ENCODE measurements at places on chromosomes 13 and 19.

DNA sequence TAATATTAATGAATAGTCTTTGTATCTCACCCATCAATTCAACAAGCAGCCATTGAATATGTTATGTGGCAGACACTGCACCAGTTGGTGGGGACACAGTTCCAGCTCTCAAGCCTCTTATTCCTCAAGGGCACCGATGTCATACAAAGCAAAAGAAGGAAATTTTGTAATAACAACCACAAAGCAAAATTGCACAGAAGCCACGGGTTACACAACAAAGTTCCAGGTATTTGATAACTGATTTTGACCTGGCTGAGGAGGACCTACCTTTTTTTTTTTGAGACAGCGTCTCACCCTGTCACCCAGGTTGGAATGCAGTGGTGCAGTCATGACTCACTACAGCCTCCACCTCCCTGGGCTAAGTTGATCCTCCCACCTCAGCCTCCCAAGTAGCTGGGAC is 266.7 kb downstream of the FOXO1 start:
- DNase-seq: no peak

DNA sequence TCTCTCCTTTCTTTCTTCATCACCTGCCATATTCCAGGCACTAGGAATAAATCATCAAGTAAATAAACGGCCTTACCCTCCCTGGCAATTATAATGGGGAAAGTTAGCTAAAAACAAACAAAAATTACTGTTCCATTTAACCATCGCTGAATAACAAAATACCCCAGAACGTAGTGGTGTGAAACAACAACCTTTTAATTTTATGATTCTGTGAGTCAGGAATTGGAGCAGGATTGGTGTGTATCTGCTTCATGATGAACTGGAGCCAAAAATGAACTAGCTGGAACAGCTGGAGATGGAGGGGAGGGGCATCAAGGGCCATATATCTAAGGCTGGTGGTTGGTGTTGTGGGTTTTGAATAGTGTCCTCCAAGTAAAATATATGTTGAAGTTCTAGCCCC is 3.7 kb upstream of the CADM4 start:
- DNase-seq: no peak

DNA sequence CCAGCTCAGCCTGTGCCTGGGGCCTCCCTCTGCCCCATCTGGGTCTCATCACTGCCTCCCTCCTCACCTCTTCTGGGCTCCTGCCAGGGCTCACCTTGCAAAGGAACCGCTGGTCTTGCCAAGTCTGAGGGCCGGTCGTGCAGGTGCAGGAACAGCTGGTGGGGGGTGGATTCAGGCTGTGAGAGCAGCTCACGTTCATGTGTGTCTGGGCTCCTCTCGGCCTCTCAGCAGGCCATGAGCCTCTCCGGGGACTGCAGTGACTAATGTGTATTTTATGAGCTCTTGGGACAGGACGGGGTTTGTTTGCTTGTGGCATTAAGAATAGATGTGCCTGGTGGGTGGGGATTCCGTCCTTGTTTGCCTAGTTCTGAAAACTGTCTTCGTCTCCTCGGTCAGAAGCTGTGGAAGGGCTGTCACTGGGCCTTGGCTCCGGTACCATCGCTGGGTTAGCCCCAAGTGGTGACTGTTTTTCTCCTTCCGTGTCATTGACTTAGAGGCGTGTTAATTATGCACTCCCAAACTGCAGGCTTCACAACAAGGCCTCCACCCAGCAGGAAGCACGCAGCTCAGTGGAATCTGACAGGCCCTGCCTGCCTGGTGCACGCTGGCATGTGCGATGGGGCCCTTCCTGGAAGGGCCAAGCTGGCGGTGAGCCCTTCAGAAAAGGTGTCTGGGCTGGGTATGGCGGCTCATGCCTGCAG is 77.6 kb downstream of the KDM4B start:
- no peak for DNase-seq

DNA sequence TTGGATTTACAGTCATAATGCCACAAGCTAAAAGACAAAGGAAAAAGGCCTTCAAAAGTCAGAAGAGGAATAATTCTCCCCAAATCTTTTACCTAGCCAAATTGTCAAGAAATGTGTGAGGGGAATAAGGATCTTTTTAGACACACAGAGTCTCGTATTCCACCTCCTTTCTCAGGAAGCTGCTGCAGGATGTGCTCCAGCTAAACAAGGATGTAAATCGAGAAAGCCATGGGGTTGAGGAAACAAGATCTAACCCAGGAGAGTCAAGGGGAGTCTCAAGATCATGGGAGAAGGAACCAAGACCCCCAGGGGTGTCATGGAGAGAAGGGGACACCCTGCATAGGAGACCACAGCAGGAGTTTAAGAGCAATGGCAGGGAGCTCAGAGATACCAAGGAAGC is 147.4 kb downstream of the KDM4B start:
- DNase-seq: no peak

GRCh38 chr13:91773591-91774227 is 375.3 kb downstream of the GPC5 start:
- no peak for DNase-seq

GRCh38 chr13:92547266-92547665 is 679.3 kb upstream of the GPC6 start:
- DNase-seq: no peak

DNA sequence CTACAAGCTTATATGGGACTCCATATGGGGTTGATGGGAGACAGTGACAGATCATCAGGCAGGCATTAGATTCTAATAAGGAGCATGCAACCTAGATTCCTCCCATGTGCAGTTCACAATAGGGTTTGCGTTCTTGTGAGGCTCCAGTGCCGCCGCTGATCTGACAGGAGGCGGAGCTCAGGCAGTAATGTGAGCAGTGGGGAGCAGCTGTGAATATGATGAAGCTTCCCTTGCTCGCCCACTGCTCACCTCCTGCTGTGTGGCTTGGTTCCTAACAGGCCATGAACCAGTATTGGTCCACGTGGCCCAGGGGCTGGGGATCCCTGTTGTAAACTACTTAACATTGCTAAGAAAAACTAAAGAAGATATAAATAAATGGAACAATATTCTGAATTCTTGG is 378.4 kb downstream of the KCNRG start:
- DNase-seq: no peak

GRCh38 chr19:33609353-33609752 is 12.4 kb upstream of the CHST8 start:
- no peak for DNase-seq

GRCh38 chr13:93942016-93942415 is 537.5 kb downstream of the DCT start:
- DNase-seq: no peak

GRCh38 chr13:32528358-32528757 is 10.2 kb downstream of the N4BP2L2 start:
- DNase-seq: no peak

DNA sequence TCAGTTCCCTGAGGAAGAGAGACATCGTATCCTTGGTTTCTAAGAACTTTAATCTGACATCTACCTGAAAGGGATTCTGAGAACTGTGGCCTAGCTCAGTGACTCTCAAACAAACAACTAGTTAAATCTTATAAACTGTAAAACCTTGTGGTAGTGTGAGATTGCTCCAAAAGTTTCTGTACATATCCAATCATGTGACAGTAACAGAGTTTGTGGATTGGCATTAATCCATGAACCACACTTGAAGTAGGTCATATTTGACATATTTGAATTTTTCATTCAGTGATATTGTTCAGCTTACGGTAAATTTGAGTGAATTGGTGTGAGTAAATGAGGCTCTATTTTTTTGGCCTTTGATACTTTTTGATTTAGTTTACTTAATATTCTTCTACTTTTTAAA is 15.0 kb downstream of the TDRD3 start:
- DNase-seq: no peak

DNA sequence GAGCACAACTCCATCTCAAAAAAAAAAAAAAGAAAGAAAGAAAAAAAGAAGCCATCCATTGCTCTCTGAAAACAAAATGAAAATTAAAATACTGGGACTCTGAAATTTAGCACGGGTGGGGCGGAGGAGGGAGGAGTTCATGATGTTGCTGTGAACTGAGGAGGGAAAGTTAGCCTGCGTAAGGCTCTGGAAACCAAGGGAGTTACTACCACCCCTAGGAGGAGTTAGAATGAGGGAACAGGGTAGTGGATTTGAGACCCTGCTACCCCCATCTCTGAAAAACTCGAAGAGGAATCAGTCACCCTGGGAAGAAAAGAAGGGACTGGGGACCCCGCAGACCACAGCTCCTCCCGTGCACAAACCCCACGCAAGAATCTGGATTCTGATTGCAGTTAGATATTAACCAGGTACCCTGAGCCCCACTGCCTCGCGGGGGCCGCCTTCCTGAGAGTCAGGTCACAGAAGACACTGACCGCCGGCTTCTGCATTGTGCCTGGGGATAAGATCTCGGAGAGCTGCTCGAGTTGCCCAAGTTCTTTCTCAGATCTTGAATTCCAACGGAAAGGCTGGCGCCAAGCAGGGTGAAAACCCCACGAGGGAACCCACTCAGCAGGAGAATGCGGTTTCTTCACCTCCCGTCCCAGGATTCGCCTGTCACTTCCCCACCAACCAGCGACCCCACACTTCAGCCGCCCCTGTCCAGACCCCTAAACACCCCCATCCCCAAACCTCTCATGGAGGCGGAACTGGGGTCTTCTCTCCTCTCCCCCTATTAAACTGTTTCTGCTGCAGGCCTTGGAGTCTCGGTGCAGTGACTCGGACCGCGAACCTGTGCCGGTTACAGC is 870 bp downstream of the ZNF442 start:
- no peak for DNase-seq

DNA sequence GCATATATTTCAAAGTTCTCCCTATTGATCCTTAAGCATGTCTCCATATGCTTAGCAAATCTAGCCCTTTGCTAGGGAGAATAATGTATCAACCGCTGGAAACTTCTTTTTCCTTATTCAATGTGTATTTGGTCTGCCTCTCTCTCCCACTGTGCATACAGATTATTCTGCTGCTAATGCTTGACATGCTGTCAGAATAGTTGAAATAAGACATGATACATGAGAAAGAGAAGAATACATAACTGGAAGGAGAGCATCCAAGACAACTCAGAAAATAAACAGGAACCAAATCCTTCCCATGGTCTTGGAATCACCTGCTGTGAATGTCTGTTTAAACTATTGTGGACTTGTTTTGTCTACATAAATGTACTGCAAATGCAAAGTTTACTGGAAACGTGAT is 1103.0 kb downstream of the EFNB2 start:
- DNase-seq: no peak

DNA sequence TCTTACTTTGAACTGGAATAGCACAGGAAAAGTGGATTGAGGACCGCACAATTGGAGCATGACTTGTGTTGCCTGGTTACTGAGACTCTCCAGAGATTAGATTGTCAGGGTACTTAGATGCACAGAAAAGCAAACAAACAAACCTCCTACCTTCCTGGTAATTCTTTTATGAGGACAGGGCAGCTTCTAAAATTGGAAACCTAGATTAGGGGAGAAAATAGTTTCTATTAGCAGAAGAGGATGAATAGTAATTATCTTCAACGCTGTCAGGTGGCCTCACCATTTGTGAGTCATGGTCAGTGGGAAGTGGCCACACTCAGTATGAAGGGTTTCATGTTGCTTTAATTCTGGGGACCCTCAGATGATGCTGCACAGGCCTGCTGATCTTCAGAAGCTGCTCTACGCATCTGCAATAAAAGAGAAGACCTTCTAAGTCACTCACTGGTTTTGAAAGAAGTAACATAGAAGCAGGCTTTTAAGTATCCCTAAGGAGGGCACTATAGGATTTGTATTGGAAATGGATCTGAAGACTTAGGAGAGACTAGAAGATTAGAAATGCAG is 106.8 kb downstream of the LACC1 start:
- no peak for DNase-seq

- DNase-seq: no peak
Observed at GRCh38 chr13:44224450-44225149, 149.0 kb upstream of the SERP2 start.

DNA sequence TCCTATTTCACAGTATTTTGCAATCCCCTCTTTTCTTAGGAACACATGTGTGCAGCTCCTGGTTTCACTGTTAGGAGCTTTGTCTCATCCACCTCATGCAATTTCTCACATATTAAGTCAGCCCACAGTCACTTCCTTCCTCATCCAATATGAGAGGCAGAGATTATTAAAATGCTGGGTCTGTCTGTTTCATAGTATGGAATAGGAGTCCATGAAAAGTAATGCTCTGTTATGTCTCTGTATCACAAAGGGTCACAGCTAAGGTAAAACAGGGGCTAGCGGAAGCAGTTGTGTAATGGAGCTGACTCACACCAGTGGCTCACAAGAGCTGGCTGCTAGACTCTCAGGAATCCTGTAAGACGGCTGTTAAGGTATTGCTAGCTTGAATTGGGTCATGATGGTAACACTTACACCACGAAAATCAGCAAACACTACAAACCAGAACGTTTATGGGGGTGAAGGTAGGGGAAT is 216.5 kb downstream of the EFNB2 start:
- no peak for DNase-seq

DNA sequence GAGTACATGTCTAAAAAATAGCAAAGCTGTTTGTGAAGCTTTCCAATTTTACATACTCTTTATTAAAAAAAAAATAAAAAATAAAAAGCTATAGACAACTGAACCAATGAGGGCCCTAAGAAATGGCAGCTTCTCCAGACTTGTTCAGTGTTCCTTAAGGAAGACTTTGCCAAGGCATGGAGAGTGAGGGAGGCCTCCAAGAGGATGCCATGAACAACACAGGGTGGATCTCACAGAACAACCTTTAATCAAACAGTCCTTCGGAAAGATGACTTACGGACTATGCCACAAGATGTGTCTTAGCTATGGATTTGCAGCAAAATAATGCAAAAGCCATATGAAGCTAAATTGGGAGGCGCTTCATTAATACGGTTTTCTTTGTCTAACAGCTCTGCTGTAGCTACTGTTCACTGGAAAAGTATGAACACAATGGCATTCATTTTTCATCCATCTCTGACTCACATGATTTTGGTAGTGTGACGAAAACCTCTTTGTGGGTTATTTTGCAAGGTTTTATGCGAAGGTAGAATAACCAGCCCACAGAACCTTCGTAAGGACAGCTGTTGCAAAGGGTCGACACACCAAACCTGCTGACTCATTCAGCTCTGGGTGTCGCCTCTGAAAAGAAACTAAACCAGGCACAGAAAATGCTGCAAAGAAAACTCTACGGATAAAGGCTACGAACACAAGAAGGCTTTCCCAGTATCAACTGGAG is 27.7 kb downstream of the EFNB2 start:
- no peak for DNase-seq

GRCh38 chr13:64429691-64430090 is 2800.4 kb downstream of the PCDH9 start:
- no peak for DNase-seq

GRCh38 chr19:51772977-51773376 is 12.0 kb downstream of the FPR2 start:
- no peak for DNase-seq

- DNase-seq: no peak
Observed at GRCh38 chr13:108834193-108834592, 204.8 kb downstream of the MYO16 start.

- no peak for DNase-seq
Observed at GRCh38 chr19:54558339-54558738, 15.3 kb upstream of the LILRA2 start.

DNA sequence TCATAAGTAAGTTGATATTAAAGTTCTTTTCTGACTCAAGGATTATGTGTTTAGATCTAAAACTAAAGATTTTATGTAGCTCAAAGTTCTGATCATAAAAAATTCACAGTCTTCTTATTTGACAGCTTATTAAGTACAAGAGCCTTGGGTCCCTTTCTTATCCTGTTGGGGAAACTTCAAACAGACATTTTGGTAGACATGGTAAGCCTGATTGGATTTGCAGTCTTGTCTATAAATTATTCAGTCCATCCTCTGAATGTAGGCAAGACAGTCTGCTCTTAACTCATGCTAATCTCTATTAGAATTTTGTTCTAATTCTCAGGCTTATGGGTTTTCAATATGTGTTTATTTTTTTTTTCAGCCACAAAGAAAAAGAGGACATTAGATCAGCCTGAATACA is 1718.7 kb upstream of the SLC10A2 start:
- DNase-seq: no peak

Measured in stimulated activated CD4-positive, alpha-beta T cell treated with anti-CD3 and anti-CD28 coated beads, TNF-alpha, amount 100 ng/mL, for 4 hours (primary cell).